ENCODE measurements at places on chromosomes 2 and 18.

DNA sequence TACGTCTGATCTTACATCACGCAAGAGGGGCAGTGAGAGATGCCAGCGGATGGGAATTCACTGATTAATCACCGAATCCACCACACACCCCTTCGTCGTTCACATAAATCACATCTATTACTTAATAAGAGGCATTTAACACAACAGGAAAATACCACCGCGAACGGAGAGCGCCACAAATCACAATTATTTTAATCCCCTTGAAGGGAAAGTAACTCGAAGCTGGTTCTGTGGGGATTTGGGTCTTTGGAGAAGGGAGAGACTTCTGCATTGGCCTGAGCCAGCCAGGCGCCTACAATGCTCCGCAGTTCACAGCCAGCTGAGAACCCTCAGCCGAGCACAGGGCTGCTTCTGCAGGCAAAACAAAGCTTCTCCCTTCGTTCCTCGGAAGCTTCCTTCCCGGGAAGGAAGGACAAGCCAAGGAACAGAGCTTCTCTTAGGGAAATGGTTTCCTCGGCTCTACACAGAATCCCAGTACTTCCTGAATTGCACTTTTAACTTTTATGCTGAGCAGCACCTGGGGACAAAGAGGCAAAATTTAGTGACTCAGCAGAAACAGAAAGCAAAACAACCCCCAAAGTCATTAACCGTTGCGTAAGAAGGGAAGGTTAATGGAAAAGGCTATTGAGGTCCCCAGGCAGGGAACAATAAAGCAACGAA, at the start of gene LRP1B:
Gene LRP1B, minus strand, starts transcription at position 7 of the 660 bp plus-strand sequence. CDS start 287 bp downstream, outside the sequence.
- no peak for DNase-seq

DNA sequence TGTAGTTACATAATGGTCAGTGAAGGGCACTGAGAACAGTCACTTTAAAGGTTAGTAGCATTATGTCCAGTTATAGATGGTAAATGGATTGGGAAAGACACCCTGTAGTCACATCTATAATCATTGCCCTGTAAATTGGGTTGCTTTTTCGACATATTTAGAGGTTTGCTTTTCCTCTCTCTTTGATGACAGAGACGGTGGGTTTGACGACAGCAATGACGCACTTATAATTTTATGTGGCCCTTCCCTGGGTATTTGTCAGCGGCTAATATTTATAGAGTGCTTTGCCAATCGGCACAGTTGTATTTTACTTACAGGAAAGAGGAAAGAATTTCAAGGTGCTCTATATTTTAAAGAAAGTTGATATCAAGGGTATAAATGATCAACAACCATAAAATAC, 2.8 kb downstream of the CPS1 start:
- DNase-seq = no peak

DNA sequence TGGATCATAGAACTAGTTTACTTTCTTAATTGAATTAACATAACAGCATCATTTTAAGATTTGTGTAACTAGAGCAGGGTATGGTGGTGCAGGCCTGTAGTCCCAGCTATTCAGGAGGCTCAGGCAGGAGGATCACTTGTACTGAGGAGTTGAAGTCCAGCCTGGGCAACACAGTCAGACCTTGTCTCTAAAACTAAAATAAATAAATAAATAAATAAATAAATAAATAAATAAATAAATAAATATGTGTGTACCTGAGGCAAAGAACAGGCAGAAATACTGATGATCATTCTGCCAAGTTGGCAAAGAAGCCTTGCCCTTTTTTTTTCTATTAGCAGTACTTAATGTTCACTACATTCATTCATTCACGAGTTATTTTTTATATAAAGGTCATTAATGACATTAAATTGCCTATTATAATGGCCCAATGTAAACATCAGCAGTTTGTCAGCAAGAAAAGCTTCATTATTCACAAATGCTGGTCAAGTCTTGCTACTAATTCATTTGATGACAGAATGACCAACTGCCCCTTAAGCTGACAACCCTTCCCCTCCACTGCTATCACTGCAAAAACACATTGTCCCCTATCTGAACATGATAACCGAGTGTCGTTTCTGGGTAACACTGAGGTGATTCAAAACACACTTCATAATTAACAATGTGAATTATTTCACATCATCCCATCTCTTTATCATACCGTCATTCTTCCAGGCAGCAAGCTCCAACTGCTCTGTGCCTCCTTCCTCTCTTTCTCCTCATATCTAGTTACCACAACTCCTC, 39.0 kb downstream of the ARL5A start:
- DNase-seq = no peak

- no peak for DNase-seq
These were observed 24.2 kb downstream of the LMAN2L start for GRCh38 chr2:96715658-96716057.

DNA sequence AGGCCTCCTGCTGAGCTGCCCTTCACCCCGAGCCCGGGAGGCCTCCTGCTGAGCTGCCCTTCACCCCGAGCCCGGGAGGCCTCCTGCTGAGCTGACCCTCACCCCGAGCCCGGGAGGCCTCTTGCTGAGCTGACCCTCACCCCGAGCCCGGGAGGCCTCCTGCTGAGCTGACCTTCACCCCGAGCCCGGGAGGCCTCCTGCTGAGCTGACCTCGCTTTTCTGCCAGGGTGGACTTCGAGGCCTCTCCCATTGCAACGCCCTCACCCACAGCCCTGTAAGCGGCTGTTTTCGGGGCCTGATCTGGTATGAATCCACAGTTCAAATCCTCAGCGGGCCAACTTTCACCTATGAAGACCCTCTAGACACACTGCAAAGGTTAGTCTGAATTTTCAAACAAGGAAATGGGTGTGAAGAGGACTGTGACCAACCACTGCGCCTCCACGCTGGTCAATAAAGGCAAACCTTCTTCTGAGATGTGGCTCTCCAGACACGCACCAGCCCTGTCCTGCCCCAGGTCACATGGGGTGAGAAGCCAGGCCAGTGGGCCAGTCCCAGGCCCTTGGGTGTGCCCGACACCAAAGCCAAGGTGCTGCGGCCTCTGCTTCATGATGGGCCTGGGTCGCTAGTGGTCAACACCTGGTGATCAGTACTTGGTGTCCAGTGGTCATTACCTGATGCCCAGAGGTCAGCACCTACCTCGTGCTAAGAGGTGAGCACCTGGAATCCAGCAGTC, 225.1 kb upstream of the SALL3 start:
- DNase-seq = no peak
